ENCODE measurements at places on chromosomes 1 and 21.

- no peak for DNase-seq
These were observed 77.4 kb upstream of the KRTAP11-1 start for GRCh38 chr21:30958741-30959140.

- DNase-seq: no peak
These were observed 411.8 kb downstream of the SETD4 start for GRCh38 chr21:35648512-35648911.

DNA sequence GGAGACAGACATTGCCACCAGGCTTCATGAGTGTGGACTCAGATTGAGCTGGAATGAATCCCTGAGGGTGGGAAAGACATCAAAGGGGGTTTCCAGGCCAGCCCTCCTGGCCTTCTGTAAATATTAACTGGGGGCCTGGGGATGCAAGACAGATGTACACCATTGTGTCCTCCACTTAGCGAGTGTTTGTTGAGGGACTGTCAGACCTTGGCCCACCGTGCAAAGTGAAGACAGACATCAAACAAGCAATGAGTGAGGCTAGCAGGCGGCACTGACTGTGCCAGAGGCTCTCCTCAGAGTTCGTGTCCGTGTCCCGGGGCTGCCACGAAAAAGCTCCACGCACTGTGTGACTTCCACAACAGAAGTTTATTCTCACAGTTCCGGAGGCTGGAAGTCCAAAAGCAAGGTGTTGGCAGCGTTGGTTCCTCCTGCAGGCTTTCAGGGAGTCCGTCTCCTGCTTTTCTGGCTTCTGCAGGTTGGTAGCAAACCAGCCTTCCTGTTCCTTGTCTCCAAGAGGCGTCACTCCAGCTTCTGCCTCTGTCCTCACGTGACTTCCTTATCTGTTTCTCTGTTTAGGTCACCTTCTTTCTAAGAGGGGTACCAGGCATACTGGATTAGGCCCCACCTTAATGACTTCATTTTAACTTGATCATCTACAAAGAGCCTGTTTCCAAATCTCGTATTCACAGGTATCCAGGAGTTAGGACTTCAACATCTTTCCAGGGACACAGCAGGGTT, 59.1 kb downstream of the DISP3 start:
- no peak for DNase-seq

DNA sequence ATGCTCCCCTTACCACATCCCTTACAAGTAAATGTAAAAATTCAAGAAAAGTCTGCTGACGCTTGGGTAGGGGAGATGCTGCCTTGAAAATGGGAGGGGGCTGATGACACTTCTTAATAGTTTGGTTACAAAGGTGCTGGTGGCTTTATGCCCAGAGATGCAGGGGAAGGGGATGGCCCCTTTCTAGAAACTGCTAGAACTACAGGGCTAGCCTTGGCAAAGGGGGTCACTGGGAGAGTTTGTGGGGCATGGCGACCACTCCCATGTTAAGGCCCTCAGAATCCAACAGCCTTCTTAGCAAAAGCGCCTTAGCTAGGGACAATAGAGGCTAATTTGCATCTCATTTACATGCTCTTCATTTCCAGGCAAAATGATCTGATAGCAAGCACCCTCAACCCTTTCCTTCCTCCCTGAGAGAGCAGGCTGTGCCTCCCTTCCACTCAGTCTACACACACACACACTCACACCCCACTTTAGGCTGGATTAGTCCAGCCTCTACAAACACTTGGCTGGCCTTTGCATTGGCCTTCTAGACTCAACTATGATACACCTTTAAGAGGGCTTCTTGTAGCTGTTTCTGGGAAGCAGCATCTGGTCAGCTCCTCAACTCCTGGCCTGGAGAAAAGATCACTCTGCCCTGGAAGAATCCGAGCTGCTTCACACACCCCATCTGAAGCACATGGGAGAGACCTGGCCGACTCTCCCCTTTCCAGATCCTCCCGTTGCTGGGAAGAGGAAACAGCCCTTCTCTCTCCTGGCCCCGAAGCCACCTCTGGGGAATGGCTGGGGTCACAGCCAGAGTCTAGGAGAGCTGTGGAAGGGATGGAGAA, 1.7 kb downstream of the SEMA6C start:
- no peak for DNase-seq

- no peak for DNase-seq
These were observed 137.6 kb downstream of the GPATCH2 start for GRCh38 chr1:217493290-217493689.

DNA sequence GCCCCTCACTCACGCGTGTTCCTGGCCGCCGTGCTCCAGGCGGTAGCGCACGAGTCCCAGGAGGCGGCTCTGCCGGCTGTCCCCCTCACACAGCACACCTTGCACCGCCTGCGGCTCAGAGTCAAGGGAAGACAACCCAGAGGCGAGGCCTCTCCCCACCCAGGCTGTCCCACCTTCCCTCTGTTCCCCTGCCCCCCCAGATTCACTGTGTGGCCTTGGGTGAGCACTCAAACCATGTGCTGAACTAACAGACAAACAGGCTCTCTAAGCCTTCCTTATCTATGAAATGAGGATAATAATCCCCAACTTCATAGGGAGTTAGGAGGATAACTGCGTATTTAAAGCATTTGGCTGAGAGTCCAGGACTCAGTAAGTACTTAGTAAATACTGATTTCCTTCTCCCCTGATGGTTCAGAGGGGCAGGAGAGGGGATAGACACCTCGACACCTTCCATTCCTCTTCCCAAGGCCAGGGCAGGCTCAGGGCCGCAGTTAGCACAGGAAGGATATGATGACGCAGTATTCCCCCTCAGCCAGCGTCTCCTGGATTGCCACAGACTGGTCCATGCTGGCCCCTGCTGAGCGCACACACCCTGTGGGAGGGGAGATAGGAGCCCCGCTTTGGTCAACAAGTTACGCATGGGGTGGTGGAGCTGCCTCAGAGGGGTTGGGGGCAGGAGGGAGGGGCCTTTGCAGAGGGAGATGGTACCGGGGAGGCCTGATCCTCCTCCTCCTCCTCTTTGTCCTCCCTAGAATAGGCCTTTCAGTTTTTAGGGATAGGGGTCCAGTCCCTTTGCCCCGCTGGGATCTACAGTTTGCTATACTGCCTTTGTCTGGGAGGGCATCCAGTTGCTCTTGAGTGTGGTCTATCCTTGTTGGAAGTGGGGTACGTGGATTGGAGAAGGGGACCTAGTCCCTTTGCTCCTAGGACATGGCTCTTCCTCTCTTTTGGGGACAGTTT, 830 bp downstream of the INPP5B start:
- DNase-seq: no peak

GRCh38 chr1:180616439-180616838, 15.4 kb upstream of the XPR1 start:
- DNase-seq: no peak

DNA sequence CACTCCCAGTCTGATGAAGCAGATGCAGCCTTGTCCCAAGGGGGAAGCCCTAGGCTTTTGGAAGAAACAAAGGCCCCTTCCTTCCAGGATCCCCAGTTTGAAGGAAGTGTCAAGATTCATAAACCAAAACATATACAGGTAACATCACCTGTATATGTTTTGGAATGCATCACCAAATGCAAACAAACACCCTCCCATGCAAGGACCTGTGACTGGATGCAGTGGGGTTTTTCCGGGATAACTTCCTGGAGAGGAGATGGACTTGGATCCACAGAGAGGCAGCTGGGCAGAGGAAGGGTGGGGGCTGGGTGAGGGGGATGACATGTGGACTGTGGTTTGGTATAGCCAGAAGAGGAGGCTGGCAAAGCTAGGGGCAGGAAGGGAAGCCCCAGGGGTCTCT, 1.5 kb upstream of the PLA2G2F start:
- DNase-seq: no peak

GRCh38 chr1:36208978-36209703, 15.1 kb upstream of the THRAP3 start:
- DNase-seq: no peak

DNA sequence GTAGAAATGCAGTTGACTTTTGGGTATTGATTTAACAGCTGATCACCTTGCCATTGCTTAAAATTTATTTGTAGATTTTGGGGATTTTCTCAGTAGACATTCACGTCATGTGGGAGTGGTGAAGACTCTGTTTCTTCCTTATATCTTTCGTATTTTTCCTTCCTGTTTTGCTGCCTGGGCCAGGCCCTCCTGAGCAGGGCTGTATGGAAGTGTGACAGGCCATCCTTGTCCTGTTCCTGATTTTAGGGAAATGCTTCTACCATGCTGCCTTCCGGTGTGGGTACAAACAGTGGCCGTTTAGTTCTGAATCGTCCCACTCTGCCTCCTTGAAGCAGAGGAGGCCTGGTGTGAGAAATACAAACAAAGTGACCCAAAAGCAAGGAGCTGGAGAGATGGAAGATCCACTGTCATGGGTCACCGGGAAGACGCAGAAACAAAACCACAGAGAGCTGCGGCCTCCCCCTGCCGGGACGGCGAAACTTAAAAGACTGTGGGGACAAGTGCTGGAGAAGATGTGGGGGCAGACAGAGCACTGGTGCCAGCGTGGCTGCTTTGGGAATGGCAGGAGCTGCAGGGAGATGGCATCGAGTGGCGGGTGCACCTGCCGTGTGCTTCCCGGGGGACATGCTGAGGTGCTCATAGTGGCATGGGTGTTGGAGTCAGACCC, 7.6 kb downstream of the AGPAT3 start:
- no peak for DNase-seq

DNA sequence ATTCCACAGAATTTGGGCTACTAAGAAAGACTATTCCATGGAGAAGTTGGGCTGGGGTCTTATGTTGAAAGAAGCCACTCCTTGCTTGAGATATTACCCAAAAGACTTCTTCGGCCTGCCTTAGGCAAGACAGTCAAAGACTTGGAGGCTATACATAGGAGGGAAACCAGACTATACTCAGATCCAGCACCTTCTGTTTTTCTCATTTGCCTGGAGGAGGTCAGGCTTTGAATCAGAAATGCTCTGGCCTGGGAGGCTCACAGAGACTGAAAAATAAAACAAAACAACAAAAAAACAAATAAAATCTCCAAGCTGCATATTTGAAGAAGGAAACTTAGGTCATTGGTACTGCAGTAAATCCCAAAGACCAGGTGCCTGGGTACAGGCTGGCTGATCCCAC, 38.4 kb upstream of the EXOSC10 start:
- no peak for DNase-seq

GRCh38 chr1:95021119-95021518, 51.6 kb downstream of the ALG14 start:
- DNase-seq: no peak

DNA sequence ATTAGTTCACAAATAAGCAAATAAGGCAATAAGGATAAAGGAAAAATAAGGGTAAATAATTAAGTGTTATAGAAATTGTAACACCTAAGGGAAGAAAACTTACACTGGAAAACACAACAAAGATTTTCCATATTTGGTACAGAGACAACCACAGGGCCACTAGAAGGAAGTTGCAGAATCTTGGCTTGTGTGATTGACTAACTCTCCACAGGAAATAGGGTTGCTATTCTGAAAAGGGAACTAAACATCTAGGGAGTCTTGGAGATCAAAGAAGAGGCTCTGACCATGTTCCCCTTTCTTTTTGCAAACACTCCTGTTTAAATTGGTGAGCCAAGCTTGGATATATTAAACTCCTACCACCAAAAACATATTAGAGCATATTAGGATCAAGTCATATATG, 59.1 kb downstream of the APCS start:
- DNase-seq: no peak

- DNase-seq: no peak
These were observed 9.0 kb upstream of the COL8A2 start for GRCh38 chr1:36134031-36134430.

DNA sequence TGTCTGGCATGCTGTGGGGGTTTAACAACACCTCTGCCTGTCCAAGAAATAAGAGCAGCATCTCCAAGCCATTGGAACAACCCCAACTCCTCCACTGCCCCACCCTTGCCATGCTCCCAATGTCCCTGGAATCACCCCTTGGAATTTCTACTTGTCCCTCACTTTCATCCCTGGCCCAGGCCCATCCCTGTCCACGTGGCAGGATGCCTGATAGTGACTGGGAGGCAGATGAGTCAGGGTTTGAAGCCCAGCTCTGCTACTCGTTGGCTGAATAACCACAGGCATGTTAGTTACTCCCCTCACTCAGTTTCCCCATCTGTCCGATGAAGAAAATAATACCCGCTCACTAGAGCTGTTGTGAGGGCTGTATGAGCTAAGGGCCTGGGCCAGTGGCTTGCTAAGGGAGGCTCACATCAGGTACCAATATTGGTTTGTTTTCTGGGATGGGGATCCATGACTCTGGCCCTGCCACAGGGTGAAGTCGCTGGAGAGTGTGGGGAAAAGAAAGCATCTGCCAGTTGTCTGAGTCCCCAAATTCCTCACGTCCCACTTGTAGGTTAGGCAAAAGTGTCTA, 99.4 kb upstream of the TLR5 start:
- no peak for DNase-seq

GRCh38 chr1:228400692-228401454, 5.8 kb downstream of the TRIM11 start:
- DNase-seq: no peak

DNA sequence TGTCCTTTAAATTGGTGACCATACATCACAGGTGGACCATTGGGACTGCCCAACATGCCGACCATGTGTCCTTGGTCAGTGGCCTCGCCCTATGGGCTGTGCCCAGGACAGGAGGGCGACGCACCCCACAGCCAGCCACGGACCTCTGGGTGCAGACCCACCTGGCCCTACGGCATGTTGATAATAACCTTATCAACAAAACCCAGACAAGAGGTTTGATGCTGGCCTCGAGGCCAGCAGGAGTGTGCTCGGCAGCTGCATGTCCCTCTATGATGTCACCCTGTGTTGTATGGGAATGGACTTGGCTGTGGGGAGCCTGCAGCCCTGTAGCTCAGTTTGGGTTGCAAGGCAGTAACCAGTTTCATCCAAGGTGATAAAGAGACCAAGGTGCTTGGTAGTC, 32.1 kb downstream of the SLC37A1 start:
- no peak for DNase-seq

- DNase-seq: no peak
These were observed 204.9 kb downstream of the MRPL39 start for GRCh38 chr21:25402134-25402961.

DNA sequence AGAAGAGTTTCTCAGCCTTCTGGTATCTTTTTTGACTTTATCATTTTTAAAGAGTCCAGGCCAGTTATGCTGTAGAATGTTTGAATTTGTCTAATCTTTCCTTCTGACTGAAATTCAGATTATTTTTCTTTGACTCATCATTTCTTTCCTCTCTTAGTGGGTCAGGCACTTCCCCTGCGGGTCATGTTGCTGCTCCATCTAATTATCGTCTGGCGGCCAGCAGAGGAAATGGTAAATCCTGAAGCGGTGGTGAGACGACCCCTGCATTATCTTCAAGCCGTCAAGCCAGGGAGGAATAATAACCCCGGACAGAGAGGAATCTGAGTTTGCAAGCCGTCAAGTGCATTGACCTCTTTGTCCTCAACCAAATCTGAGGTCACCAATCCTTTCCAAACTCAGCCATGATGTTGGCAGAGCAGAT, 102.1 kb downstream of the ADSS2 start:
- no peak for DNase-seq

- no peak for DNase-seq
These were observed 49.1 kb downstream of the WNT9A start for GRCh38 chr1:227898502-227899140.
